Small intestine (tissue), 16 donors: ENCODE measurements at places on chromosomes 4 and X. TPM values are rescaled to one million over a fixed set of nuclear protein-coding genes. Genes with fewer than 3 reads are reported as not detected.

GRCh38 chr4:8911316-8912088 is 39.9 kb upstream of the HMX1 start:
- DNase-seq, result no peak

GRCh38 chrX:40406330-40406859 is 174.4 kb upstream of the ATP6AP2 start:
- no peak for DNase-seq

DNA sequence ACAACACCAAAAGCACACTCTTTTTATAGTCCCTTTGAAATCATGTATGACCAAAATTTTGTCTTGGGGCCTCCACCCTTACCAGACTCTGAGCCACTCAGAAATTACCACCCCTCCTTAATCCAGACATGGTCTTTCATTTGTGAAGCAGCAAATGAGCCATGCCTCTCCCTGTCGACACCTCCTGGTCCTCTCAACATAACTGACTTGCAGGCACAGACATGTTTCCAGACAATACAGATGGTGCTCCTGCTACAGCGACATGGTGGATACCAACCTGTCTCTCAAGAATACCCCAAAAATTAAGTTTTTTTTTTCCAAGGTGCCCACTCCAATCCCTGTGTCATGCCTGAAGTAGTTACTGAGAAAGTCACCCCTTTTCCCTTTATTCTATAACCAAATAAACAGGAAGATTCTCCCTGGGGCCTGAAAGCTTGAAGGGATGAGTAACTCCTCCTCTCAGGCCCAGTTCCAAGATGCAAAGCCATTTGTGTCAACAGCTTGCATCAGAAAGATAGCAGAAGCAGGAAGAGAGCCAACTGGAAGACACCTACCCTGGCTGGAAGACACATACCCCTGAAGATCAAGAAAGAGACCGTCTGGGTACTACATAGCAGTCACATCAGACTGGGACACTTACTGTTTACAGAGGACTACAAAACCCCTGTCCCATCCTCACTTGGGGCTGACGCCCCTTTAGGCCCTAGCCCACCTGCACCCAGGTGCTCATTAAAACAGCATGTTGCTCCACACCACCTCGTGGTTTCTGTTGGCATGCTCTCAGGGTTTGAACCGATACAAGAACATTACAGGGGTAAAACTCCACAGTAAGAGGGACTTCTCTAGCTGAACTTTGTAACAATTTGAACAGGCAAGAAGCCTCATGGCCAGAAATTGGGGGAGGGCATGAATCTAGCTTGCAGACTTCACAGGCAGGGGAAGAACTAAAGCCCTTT is 5.5 kb upstream of the UGT2B17 start:
- DNase-seq, result no peak

- peak; percentile 85 for DNase-seq
Observed at GRCh38 chr4:76199664-76200211, 13.9 kb downstream of the SCARB2 start.

DNA sequence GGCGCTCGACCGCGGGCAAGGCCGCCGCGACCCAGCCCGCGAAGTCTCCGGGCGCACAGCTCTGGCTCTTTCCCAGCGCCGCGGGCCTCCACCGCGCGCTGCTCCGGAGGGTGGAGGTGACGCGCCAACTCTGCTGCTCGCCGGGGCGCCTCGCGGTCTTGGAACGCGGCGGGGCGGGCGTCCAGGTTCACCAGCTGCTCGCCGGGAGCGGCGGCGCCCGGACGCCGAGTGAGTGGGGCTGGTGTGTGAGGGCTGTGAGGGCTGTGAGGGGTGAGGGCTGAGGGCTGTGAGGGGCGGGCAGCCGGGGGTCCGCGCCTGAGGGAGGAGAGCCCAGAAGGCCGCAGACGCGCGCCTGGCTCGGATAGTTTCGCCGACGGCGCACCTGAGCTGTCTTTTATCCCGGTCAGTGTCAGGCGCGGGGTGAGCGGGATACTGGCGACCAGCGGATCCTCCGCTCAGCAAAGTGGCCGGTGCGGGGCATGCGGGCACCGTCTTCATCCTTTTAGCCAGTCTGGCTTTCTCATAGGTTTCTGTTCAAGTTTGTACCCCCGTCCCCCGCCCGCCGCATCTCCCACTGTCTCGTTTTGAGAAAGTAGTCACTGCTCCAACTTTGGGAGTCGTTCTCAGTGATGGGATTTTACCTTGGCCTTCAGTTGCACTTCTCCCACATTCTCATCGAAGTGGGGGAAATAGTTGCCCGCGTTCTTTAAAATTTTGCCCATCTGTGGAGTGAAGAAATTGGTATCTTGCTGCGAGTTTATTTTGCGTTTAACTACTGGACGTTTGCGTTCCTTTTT is 586 bp downstream of the HERC5 start:
- DNase-seq, result no peak

- no peak for DNase-seq
Observed at GRCh38 chrX:105313596-105313995, 93.1 kb upstream of the TEX13A start.

Gene FAM149A
- polyA plus RNA-seq, result 6.8 TPM

Gene ARR3
- polyA plus RNA-seq, result not detected

Gene MAGEA6
- not detected for polyA plus RNA-seq

Gene FAM9B
- not detected for polyA plus RNA-seq

Gene NLGN4X
- 1.3 TPM for polyA plus RNA-seq
